Testis (tissue), 5 donors: ENCODE measurements at places on chromosomes 11 and 22. TPM values are rescaled to one million over a fixed set of nuclear protein-coding genes. Genes with fewer than 3 reads are reported as not detected.

- no peaks in the 10 kb centered on the region for H3K27me3 ChIP-seq
- H3K4me1 ChIP-seq: peaks cover 9% of the 10 kb centered on the region
Measured at GRCh38 chr11:93236741-93237675, 39.2 kb upstream of the SLC36A4 start.

DNA sequence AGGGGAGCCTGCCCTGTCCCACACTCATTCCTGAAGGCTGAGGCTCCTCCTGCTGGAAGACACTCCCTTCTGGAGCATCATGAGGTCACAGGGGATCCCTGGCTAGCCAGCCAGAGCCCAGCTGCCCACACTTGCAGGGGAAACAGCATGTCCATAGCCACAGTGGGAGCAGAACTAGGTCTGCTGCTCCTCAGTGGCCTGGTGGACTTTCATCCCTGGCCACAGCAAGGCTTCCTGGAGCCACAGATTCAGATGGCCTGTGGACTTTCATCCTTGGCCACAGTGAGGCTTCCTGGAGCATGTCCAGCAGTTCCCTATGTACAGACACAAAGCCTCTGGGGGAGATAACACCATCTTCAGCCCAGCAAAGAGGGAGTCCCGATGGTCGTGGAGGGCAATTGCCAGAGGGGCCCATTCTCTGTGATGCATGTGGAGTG is 5.9 kb upstream of the APOL6 start:
- no peaks in the 10 kb centered on the region for H3K36me3 ChIP-seq
- H3K4me3 ChIP-seq: no peak overlapping the region
- peaks cover 58% of the 10 kb centered on the region for H3K4me1 ChIP-seq
- DNase-seq: peak; percentile 48

- no peaks in the 10 kb centered on the region for H3K4me1 ChIP-seq
- H3K27ac ChIP-seq: no peak overlapping the region
- no peaks in the 10 kb centered on the region for H3K36me3 ChIP-seq
Measured at GRCh38 chr11:30533445-30533947, 52.7 kb downstream of the MPPED2 start.

DNA sequence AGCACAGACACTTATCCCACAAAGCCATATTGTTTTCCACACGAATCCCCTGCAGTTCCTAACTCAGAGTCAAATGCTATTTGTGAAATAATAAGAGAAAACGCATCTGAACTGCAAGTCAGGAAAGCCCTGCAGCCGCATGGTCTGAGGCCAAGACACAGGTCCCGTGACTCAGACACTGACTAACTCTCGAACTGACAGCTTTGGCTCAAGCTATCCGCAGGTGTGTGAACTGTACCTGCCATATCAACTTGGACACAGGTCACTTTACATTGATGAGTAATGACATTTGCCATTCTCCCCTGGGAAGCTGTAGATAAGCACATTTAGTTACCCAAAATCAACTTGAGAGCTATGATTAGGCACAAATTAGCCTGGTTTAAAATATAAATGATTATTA is 34.9 kb upstream of the NFRKB start:
- H3K4me1 ChIP-seq: no peaks in the 10 kb centered on the region
- no peaks in the 10 kb centered on the region for H3K36me3 ChIP-seq
- no peak for DNase-seq
- H3K27ac ChIP-seq: no peak overlapping the region
- H3K27me3 ChIP-seq: no peaks in the 10 kb centered on the region

OR51B2 gene
- total RNA-seq: not detected

DNA sequence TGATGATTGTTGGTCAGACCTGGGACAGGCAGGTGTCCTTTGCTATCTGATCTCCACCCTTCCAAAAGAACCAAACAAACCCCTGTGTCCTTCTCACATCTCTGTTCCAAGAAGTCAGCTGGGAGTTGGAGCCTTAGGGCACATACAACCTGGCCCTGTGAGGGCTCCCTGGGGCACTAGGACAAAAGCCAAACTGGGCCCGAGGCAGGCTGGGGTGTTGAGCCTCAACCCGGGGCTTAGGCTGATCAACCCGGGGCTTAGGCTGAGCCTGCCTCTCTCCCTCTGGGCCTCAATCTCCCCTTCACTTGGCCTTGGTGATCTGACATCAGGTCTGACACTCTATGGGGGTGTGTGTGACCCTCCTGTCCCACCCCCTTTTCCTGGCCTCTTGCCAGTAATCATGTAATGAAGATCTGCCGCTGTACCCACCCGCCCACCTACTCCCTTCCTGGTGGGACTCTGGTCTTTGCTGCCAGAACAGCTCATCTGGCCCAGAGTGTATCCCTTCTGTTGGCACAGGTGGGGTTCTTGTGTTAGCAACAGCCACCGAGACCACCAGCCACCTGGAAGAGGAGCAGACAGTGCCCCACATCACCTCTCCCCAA is 22.8 kb upstream of the UVRAG start:
- H3K27me3 ChIP-seq: no peaks in the 10 kb centered on the region
- DNase-seq: no peak
- no peaks in the 10 kb centered on the region for H3K36me3 ChIP-seq
- H3K4me3 ChIP-seq: no peak overlapping the region

- no peak overlapping the region for H3K27ac ChIP-seq
- DNase-seq: no peak
- H3K36me3 ChIP-seq: no peaks in the 10 kb centered on the region
- H3K27me3 ChIP-seq: no peaks in the 10 kb centered on the region
- peaks cover 22% of the 10 kb centered on the region for H3K4me1 ChIP-seq
- no peak overlapping the region for H3K4me3 ChIP-seq
Measured at GRCh38 chr22:30297991-30298701, 8.8 kb upstream of the CASTOR1 start.

MAFF gene
- 3.7 TPM for total RNA-seq

GRCh38 chr22:50250555-50251476 is at the start of gene HDAC10:
TSS of gene HDAC10 (minus strand) at chr22:50251265. CDS start at chr22:50251032, 233 bp downstream.
- no peaks in the 10 kb centered on the region for H3K36me3 ChIP-seq
- H3K27me3 ChIP-seq: no peaks in the 10 kb centered on the region
- H3K27ac ChIP-seq: peak within 1 kb of the TSS; percentile 37
- DNase-seq: peak; percentile 80

DNA sequence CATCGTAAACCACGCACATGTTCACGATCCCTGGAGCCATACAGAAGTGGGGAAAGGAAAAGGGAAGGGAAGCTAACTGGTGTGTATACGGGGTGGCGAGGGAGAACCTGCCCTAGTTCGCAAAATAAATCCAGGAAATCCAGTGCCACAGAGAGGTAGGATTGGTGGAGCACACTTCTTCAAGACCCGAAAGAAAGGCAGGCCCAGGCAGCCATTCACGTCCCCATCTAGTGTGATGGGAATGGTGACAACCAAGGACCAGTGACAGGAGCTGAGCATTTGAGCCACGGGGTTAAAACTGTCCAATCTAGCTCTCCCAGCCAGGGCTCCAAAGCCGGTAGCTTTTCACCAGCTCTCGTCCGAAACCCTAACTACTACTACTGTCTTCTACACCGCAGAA is 53.7 kb downstream of the IGSF9B start:
- H3K27ac ChIP-seq: no peak overlapping the region
- DNase-seq: no peak
- no peaks in the 10 kb centered on the region for H3K4me1 ChIP-seq
- no peaks in the 10 kb centered on the region for H3K27me3 ChIP-seq
- H3K36me3 ChIP-seq: no peaks in the 10 kb centered on the region

- peak overlapping the region; percentile 84 for H3K27ac ChIP-seq
- no peak overlapping the region for H3K4me3 ChIP-seq
- peaks cover 9% of the 10 kb centered on the region for H3K4me1 ChIP-seq
- no peaks in the 10 kb centered on the region for H3K36me3 ChIP-seq
- peak; percentile 51 for DNase-seq
Measured at GRCh38 chr11:12079726-12080556, 30.4 kb upstream of the MICAL2 start.

IL18 gene
- total RNA-seq: 7.9 TPM

DNA sequence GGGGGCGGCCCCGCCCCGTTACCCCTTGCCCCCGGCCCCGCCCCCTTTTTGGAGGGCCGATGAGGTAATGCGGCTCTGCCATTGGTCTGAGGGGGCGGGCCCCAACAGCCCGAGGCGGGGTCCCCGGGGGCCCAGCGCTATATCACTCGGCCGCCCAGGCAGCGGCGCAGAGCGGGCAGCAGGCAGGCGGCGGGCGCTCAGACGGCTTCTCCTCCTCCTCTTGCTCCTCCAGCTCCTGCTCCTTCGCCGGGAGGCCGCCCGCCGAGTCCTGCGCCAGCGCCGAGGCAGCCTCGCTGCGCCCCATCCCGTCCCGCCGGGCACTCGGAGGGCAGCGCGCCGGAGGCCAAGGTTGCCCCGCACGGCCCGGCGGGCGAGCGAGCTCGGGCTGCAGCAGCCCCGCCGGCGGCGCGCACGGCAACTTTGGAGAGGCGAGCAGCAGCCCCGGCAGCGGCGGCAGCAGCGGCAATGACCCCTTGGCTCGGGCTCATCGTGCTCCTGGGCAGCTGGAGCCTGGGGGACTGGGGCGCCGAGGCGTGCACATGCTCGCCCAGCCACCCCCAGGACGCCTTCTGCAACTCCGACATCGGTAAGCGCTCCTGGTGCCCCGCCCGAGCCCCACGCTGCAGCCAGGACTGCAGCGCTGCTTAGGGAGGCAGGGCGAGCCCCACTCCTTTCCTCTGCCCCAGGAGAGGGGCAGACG is at the start of gene TIMP3:
TSS of gene TIMP3 (plus strand) at position 169 of the 700 bp plus-strand sequence. CDS start at position 466, 297 bp downstream.
- H3K36me3 ChIP-seq: no peaks in the 10 kb centered on the region
- H3K27ac ChIP-seq: peak within 1 kb of the TSS; percentile 67
- H3K27me3 ChIP-seq: no peaks in the 10 kb centered on the region
- DNase-seq: peak; percentile 91
- peaks cover 26% of the 10 kb centered on the region for H3K4me1 ChIP-seq

GPHA2 gene
- 7.0 TPM for total RNA-seq

- no peak for DNase-seq
- H3K4me3 ChIP-seq: no peak overlapping the region
- no peaks in the 10 kb centered on the region for H3K4me1 ChIP-seq
- no peaks in the 10 kb centered on the region for H3K36me3 ChIP-seq
- H3K27ac ChIP-seq: no peak overlapping the region
Measured at GRCh38 chr22:39546889-39547586, 14.5 kb upstream of the RPS19BP1 start.

DNA sequence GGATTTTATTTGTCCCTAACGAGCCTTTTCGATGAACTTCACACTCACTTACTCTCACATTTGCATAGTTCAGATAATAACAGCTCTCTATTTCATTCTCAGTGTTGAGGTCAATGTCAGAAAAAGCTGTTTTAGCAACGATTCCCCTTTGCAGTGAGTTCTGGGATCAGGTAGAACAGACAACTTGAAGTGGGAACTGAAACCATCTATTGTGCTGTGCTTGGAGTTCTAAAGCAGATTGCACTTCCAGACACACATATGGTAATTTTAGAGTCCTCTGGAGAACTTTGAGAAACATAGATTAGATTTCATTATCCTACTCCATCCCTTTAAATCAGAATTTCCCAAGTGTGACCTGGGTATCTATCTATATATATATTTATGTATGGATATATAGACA is 124.6 kb upstream of the BLID start:
- H3K27me3 ChIP-seq: no peaks in the 10 kb centered on the region
- no peaks in the 10 kb centered on the region for H3K36me3 ChIP-seq
- H3K4me1 ChIP-seq: no peaks in the 10 kb centered on the region
- no peak for DNase-seq
- H3K27ac ChIP-seq: no peak overlapping the region

RFPL1 gene
- 0.71 TPM for total RNA-seq

GRCh38 chr11:35787013-35787504 is 124.5 kb downstream of the TRIM44 start:
- H3K4me1 ChIP-seq: peaks cover 9% of the 10 kb centered on the region
- H3K4me3 ChIP-seq: no peak overlapping the region
- no peak for DNase-seq
- no peak overlapping the region for H3K27ac ChIP-seq
- no peaks in the 10 kb centered on the region for H3K36me3 ChIP-seq

DNA sequence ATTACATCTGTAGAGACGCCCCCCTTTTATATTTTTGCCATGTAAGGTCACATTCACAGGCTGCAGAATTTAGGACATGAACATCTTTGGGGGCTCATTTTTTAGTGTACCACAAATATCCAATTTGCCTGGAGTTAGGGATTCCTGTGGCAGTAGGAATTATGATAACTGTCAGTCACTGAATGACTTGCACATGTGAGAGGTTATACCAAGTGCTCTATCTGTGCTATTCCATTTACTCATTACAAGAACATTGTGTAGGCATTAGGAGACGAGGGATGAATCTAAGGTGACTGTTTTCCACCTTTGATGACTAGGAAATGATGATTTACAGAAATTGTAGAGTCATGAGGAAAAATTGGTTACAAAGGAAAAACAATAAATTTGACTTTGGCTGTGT is 79.3 kb downstream of the LIF start:
- H3K27me3 ChIP-seq: no peaks in the 10 kb centered on the region
- H3K4me1 ChIP-seq: no peaks in the 10 kb centered on the region
- H3K27ac ChIP-seq: no peak overlapping the region
- no peak overlapping the region for H3K4me3 ChIP-seq
- DNase-seq: no peak
- no peaks in the 10 kb centered on the region for H3K36me3 ChIP-seq

WT1 gene
- 189 TPM for total RNA-seq

PRG2 gene
- not detected for total RNA-seq

DNA sequence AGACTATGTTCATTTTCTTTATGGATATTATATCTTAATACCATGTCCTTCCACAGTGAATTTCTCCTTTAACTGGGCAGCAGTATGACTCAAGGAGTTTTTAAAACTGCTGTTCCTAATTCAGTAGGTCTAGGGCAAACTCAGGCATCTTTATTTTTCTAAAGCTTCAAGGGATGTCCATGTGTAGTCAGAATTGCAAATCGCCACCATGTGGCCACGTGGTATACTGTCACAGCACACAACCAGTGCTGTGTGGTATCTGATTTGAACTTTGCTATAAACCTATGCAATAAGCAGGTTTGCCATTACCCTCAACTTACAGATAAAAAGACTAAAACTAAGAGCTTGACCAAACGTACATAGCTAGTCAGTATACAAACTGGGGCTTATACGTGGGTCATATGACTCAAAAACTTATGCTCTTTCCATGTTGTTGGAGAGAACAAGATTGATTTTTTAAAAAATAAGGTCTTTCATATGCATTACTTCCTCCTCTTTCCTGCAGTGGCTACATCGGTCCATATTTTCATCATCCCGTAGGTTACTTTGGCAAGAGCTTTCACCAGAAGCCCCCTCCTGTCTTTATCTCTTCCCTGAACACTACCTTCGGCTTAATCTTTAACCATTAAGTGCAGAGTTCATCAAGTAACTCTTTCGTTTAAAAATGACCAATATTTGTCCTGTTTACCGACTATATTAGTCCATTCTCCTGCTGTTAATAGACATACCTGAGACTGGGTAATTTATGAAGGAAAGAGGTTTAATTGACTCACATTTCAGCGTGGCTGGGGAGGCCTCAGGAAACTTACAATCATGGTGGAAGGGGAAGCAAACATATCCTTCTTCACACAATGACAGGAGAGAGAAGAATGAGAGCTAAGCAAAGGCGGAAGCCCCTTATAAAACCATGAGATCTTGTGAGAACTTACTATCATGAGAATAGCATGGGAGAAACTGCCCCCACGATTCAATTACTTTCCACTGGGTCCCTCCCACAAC is 8.0 kb upstream of the HTATIP2 start:
- no peak overlapping the region for H3K4me3 ChIP-seq
- no peak overlapping the region for H3K27ac ChIP-seq
- H3K36me3 ChIP-seq: no peaks in the 10 kb centered on the region

GRCh38 chr11:75820645-75821044 is 5.6 kb downstream of the UVRAG start:
- H3K27ac ChIP-seq: no peak overlapping the region
- H3K36me3 ChIP-seq: no peaks in the 10 kb centered on the region
- no peaks in the 10 kb centered on the region for H3K27me3 ChIP-seq
- H3K4me1 ChIP-seq: peaks cover 16% of the 10 kb centered on the region
- DNase-seq: no peak

- H3K4me3 ChIP-seq: no peak overlapping the region
- peak overlapping the region; percentile 44 for H3K27ac ChIP-seq
- H3K27me3 ChIP-seq: no peaks in the 10 kb centered on the region
Measured at GRCh38 chr11:2898366-2899079, 12.9 kb upstream of the CDKN1C start.
